Endothelial cell (in vitro differentiated cells): ENCODE measurements at places on chromosomes 5 and 9.

- DNase-seq = no peak
These were observed 26.9 kb downstream of the KLHL3 start for GRCh38 chr5:137708796-137709559.

- no peak for DNase-seq
These were observed 145.6 kb downstream of the LURAP1L start for GRCh38 chr9:12920437-12920836.

DNA sequence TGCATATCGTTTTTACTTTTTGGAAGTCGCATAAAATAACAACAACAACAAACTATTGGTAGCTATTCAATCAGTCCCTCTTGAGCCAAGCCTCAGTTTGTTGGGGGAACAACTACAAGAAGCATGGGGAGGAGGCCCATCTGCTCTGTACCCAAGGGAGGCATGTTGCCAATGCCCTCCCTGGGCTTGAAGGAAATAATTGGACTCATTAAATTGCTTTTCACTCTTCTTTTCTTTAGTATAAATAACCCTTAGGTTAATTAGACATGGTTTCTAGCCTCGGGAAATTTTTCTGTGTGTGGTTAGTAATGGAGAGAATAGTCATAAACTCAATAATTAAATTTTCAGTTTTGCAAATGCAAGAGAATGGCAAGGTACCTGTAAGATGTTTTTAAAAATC lies 500.7 kb downstream of the TLE4 start:
- no peak for DNase-seq

DNA sequence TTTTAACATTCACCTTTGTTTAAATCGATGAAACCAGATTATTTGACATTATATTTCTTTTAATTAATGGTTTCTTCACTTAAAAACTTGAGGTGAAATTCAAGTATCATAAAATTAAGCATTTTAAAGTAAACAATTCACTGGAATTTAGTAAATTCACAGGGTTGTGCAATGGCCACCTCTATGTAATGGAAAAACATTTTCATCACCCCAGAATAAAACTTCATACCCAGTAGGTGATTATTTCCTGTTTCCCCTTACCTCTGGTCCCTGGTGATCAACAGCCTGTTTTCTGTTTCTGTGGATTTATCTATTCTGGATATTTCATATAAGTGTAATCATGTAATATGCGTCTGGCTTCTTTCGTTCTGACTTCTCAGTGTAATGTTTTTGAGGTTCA lies 27.2 kb downstream of the HSPA4 start:
- DNase-seq = no peak

- no peak for DNase-seq
These were observed 46.2 kb downstream of the NTNG2 start for GRCh38 chr9:132207839-132208615.

GRCh38 chr5:131180407-131180806 lies 9.7 kb downstream of the LYRM7 start:
- no peak for DNase-seq

- no peak for DNase-seq
These were observed 73.0 kb downstream of the PTPDC1 start for GRCh38 chr9:94157050-94157801.

DNA sequence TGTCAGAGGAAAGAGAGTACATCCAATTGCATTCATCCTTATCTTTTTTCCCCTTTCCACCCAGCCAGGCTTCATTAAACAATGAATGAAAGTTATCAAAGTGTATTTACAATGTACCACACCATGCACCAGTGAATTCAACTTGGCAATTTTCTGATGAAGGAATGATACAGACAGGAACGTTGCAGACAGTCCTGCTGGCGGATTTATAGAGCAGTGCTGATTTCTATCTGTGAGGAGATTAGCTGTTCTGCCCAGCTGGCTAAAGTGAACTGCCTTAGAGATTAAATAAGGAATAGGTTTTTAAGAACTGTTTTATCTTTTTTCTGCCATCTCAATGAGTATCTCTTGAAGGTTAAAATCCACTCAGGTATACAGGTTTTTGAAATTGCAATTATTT lies 403.9 kb downstream of the CDH18 start:
- DNase-seq = no peak
